ENCODE measurements at places on chromosomes 1 and 21.

- DNase-seq, result no peak
These were observed 13.7 kb downstream of the FGR start for GRCh38 chr1:27621051-27621920.

DNA sequence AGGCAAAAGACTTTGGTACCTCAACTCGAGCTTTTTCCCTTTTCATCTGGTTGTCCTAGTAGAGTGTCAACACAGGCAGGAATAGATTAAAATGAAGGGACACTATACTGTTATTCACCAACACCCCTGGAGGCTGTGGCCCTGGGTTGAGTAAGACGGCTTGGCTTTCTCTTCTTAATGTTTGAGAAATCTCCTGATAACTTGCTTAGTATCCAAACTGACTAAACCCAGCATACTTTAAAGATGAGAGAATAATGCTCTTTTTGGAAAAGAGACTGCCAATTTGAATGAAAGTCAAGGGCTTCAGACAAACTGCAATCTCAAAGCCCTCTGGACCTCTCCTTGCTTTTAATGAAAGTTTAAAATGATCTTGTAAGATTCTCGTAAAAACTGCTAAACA, 2.6 kb upstream of the SLC30A1 start:
- DNase-seq, result no peak

DNA sequence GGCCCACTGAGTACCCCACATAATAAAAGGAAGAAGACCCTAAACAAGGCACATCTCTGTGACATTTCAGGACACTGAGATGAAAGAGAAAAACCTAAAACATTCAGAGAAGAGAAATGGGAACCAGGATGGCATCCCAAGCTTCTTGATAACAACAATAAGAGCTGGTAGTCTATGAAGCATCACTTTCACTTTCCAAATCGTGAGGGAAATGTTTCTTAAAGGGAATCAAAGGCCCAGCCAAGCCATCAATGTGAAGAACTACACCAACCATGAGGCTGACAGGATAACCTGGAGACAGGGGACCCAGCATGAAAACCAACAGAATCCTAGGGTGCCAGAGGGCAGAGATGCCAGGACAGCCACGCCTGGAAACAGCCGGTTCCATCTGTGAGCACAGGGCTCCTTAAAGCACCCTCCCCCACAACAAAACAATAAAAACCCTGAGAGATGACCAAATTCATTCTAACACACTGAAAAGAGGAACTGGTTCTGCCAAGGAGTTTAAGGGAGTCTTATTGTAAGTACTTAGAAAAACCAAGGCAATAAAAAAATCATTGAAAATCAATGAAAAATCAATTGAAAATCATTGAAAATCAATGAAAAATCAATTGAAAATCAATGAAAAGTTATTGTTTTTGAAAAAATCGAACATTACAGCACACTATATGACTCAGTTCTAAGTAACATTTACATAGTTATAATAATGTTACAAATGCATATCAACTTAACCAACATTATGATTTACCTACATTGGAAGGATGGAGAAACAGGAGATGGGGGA, 141.5 kb upstream of the ERG start:
- no peak for DNase-seq

GRCh38 chr1:72018562-72018961, 263.8 kb downstream of the NEGR1 start:
- DNase-seq, result no peak

DNA sequence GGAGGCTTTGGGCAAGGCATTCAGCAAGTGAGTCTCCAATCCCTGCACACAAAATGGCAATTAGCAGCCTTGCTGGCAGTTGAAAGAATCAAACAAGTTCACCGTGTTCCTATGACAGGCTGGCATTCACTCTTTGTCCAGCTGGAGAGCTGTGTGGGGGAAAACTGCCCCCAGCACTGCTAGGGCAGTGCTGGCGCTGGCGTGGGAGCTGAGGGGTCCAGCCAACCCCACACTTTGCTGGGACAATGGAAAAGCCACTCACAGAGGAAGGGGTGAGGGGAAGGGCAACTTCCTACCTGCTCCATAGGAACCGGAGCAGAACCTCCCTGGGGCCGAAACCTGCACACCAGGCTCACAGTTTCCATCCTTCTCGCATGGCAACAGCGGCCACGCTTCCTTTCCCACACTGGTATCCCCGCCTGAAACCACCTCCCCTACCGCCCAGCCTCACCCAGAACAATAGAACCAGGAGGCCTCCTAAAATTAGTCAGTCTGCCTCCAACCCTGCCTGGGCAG, 26.7 kb upstream of the KCNN3 start:
- DNase-seq, result no peak

DNA sequence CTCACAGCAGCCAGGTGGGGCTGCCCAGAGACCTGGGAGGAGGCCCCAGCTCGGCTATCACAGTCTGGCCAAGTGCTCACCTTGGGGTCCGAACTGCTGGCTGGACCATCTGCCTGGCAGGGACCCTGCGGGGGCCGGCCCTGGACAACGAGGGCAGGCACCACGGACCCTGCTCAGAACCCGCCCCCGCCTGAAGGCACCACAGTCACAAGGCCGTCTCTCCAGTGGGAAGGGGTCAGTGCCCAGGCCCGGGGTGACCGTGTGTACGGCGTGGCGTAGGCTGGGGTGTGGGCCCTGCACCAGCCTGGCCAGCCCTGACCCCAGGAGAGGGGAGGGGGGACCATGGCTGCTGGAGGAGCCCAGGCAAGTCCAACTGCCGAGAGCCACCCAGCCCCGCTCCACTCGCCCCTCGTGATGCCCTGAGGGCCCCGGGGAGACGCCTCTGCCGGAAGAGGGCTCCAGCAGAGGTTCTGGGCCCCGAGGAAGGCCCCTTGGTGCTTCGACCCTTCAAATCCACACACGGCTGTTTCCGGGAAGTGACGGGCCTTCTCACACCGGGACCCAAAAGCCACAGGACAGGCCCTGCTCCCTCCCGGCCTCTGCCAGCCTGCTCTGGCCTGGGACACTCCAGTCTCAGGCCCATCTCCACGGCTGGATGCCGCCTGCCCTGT, 11.2 kb upstream of the RNF223 start:
- no peak for DNase-seq

DNA sequence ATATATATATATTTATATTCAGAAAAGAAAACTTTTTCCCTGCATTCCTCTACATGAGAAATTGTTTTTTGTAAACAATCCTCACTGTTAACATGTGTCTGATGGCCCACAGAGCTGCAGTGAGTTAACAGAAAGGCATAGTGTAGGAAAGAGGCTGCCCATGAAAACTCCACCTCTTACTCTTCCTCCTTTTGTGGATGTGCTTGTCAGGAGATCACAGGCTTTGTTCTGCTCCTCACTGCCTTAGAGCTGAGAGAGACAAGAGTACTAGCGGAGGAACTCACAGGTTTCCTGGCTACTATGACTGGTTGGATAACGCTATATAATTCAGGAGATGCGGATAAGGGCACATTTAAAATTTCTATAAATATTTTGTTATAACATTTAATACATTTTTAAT, 200.6 kb downstream of the BRINP3 start:
- DNase-seq, result no peak

- DNase-seq, result no peak
These were observed 39.7 kb downstream of the NKAIN1 start for GRCh38 chr1:31199949-31200348.

- no peak for DNase-seq
These were observed 17.3 kb downstream of the CA6 start for GRCh38 chr1:8962812-8963530.

- DNase-seq, result no peak
These were observed 1232.0 kb downstream of the KCNT2 start for GRCh38 chr1:195376190-195376589.

- DNase-seq, result no peak
These were observed 79.0 kb upstream of the JUN start for GRCh38 chr1:58862728-58863385.

DNA sequence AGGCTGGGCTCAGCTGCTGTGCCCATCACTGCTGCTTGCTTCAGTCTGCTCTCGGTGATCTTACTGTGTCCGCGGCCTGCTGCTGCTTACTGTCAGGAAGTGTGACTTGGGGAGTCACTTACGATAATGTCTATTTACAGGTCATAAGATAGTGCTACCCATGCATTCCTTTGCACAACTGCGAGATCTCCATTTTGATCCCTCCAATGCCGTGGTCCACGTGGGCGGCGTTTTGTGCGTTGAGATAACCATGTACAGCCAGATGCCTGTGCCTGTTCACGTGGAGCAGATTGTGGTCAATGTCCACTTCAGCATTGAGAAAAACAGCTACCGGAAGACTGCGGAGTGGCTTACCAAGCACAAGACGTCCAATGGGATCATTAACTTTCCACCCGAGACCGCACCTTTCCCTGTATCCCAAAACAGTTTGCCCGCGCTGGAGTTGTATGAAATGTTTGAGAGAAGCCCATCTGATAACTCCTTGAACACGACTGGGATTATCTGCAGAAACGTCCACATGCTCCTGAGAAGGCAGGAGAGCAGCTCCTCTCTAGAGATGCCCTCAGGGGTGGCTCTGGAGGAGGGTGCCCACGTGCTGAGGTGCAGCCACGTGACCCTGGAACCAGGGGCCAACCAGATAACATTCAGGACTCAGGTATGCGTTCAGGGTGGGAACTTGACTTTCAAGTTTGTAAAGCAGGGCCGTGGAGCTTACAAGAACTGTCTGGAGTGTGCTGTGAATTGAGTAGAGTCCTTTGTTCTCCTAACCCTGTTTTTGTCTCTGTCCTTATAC, 24.4 kb upstream of the PWP2 start:
- no peak for DNase-seq

- no peak for DNase-seq
These were observed 1479.6 kb downstream of the MRPL39 start for GRCh38 chr21:24127651-24128050.

- no peak for DNase-seq
These were observed 15.4 kb upstream of the RNU1-4 start for GRCh38 chr1:16724718-16725438.

DNA sequence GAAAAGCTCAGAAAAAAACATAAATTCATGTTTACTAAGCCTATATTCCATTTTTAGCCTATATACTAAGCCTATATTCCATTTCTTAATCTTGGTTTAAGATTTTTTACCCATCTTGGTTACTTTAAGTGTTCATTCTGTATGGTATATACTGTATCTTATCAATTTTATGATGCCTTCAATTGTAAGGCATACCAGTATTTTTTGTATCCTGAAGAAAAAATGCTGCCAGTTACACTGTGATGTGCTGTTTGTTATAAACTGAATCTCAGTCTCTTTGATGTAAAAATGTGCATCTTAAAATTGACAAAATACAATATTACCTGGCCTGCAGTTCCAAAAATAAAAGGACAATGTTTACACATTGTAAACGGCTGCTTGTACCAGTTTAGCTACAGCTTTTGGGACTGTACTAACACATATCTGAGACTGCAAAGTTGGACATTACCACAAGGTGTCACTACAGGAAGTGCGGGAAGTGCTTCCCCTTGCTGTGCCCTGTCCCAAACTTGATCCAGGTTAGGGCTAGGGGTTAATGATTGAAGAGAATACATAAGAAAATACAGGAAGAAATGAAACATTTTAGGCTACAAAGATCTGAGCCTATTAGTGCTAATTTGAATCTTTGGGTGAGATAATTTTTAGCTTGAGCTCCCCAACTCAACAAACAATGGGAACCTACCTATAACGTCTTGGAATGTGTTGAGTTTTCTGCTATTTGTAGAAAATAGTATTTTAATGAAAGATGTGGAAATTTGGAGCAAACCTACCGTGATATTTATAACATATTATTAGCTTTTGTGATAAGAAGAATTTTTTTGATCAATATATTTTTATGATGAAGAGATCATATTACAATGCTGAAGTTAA, 108.9 kb downstream of the LBR start:
- no peak for DNase-seq

GRCh38 chr1:235100194-235100772, 28.4 kb downstream of the TOMM20 start:
- no peak for DNase-seq

DNA sequence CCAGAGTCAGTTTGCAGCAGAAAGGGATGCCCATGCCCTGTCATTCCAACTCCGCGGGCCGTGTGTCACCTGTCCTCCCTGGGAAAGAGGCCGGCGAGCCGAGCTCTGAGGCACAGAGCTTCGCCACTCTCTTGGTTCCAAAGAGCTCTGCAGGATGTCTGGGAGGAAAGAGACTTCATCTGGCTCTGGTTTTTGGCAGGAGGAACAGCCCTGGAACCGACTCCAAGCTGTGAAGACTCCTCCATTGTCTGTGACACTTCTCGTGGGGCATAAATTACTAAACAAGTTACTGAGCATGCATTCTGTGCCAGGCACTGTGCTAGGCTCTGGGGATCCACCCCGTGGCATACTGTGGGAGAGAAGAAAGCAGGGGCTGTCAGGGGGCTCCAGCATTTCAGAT, 3.9 kb upstream of the FAM151A start:
- DNase-seq, result no peak

GRCh38 chr1:166082601-166083000, 84.2 kb downstream of the FAM78B start:
- no peak for DNase-seq

DNA sequence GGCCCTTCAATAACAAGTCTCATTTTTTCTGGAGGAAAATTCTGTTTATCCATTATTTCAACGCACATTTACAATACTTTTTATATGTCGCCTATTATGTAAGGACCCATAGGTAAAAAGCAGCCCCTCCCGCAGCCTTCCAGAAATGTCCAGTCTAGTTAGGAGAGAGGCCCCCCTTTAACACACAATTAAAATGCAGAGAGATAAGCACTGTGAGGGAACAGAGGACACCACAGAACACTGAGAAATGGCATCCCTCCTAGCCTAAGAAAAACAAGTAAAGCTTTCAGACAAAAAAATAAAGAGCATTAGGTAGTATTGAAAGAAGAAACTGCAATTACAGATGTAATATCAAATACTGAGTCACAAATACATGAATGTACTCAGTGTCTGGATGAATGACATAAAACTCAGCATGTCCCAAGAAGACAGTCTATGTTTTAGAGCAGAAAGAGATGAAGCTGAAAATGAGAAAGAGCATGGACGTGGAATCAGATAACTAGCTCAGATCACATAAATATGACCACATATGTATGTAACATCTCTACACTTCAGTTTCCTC, 62.9 kb downstream of the DAB1 start:
- no peak for DNase-seq

DNA sequence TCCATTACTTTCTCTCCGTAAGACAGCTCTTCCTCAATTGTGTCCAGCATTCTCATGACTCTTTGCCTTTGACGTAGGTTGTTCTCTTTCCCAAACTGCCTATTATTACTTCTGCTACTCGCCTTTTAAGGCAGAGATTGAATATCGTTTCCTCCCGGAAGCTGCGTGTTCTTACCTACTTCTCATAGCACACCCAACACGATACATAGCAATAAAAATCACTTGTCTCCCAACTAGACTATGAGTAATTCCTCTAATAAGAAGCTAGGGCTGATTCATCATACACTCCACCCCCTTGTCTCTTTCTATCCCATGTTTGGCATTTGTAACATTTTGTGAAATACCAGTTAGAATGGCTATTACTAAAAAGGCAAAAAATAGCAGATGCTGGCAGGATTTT, 55.8 kb upstream of the SGIP1 start:
- DNase-seq, result no peak

- DNase-seq, result no peak
These were observed 40.4 kb downstream of the BACE2 start for GRCh38 chr21:41208376-41208763.

GRCh38 chr1:109768820-109769219, 5.1 kb upstream of the EPS8L3 start:
- DNase-seq, result no peak
